Upper lobe of left lung (tissue), 6 donors: ENCODE measurements at places on chromosomes 2 and 18. TPM values are rescaled to one million over a fixed set of nuclear protein-coding genes. Genes with fewer than 3 reads are reported as not detected.

The NT5DC4 gene
- not detected for total RNA-seq

The CCDC150 gene
- total RNA-seq, result 3.3 TPM

DNA sequence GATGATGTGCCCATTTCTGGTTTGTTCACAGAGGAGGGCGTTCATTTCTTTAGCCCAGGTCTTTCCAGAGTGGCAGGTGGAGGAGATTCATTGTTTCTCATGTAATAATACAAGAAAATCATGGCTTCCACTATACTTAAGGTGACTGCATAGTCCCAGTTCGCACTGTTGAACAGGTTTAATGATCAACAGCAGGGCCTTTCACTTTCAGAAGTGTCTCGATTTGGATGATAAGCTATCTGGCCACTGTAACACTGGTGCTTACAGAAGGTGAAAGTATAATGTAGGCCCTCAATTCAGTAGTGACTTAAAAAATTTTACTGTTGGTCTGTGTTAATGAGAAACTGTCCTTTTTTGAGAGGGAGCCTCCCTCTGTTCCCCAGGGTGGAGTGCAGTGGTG is 1.4 kb downstream of the RMC1 start:
- peak overlapping the region; percentile 97 for H3K27ac ChIP-seq
- H3K4me1 ChIP-seq, result peaks cover 42% of the 10 kb centered on the region
- no peak for DNase-seq
- peaks cover 7% of the 10 kb centered on the region for H3K36me3 ChIP-seq

DNA sequence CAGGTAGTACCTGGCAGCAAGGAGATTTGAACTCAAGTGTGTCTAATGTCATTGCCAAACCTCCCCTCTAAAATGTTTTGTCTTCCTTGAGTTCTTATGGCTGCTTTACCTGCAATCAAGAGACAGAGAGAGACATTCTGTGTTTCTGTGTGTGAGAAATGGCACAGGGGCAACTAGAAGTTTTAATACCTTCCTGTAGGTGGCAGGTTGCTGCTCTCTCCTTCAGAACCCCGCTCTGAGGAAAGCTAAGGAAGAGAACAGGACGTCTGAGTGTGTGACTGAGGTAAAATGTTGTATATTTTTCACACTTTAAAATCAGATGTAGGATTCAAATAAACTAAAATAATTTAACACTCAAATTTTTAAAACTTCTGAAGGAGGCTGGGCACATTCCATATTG is 19.2 kb downstream of the DTNA start:
- no peaks in the 10 kb centered on the region for H3K27me3 ChIP-seq
- no peak overlapping the region for H3K4me3 ChIP-seq
- H3K4me1 ChIP-seq, result no peaks in the 10 kb centered on the region
- DNase-seq, result no peak

DNA sequence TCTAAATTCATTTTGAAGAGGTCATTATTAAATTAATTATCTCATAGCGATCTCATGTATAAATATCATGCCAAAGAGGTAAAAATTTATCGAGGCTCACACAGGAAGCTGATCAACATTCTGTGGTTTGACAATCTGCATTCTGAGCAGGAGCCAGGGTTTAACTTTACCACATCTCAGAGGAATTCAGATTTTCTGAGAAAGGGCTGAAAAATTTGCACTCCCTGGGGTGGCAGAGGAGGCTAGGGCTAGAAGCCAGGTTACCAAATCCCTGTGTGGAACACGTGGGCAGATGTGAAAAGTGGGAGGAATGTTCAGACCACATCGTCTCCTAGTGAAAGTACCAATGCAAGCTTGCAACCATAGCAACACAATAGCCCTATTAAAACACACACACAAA is 63.5 kb upstream of the CTLA4 start:
- peaks cover 4% of the 10 kb centered on the region for H3K4me1 ChIP-seq
- no peaks in the 10 kb centered on the region for H3K36me3 ChIP-seq
- DNase-seq, result no peak
- no peak overlapping the region for H3K4me3 ChIP-seq
- no peaks in the 10 kb centered on the region for H3K27me3 ChIP-seq
- H3K27ac ChIP-seq, result no peak overlapping the region

The TMEM178A gene
- 4.2 TPM for total RNA-seq

The AMER3 gene
- not detected for total RNA-seq

DNA sequence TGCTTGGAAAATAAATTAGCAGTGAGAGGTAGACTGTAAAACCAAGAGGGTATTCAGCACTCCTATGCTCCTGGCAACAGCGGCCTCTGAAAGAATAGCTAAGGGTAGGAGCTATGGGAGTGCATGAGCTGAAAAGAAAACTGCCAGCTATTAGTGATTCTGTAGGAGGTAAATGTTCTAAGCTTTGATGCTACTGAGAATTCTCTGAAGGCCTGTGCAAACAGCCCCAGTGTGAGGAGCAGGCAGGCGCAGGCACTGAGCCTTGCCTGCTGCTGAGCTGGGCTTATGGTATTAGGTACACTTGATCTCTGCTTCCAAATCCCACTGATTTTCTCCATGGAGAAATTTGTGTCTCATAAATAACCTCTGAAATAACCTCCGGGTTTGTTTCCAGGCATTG is 86.7 kb downstream of the NYAP2 start:
- H3K4me3 ChIP-seq, result no peak overlapping the region
- DNase-seq, result no peak
- no peaks in the 10 kb centered on the region for H3K4me1 ChIP-seq
- H3K27ac ChIP-seq, result no peak overlapping the region
- no peaks in the 10 kb centered on the region for H3K27me3 ChIP-seq
- H3K36me3 ChIP-seq, result no peaks in the 10 kb centered on the region

DNA sequence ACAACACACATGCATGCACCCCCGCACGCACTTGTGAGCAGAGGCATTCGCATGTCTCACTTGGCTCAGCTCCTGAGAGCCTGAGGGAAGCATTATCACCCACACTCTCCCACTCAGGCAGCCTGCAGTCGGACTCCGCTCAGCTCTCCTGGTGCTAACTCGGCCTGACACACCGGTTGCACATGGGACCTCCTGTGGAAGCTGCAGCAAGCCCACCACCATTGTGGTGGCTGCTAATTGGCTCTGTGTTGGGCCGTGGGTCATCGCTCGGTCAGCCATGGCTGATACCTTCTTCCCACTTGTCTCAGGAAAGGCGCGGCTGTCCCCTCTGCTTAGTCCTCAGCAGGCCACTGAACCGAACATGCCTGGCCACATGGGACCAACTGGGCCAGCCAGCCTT is 13.7 kb upstream of the TEX261 start:
- no peaks in the 10 kb centered on the region for H3K4me1 ChIP-seq
- DNase-seq, result no peak
- H3K36me3 ChIP-seq, result no peaks in the 10 kb centered on the region
- H3K27me3 ChIP-seq, result no peaks in the 10 kb centered on the region

- no peak for DNase-seq
- no peaks in the 10 kb centered on the region for H3K4me1 ChIP-seq
- H3K36me3 ChIP-seq, result no peaks in the 10 kb centered on the region
- H3K27ac ChIP-seq, result no peak overlapping the region
- H3K4me3 ChIP-seq, result no peak overlapping the region
Observed at GRCh38 chr2:190425221-190425866, 17.2 kb downstream of the MFSD6 start.

- no peak for DNase-seq
- H3K4me3 ChIP-seq, result no peak overlapping the region
- H3K27ac ChIP-seq, result no peak overlapping the region
- no peaks in the 10 kb centered on the region for H3K27me3 ChIP-seq
Observed at GRCh38 chr2:136363900-136364299, 246.0 kb upstream of the CXCR4 start.

DNA sequence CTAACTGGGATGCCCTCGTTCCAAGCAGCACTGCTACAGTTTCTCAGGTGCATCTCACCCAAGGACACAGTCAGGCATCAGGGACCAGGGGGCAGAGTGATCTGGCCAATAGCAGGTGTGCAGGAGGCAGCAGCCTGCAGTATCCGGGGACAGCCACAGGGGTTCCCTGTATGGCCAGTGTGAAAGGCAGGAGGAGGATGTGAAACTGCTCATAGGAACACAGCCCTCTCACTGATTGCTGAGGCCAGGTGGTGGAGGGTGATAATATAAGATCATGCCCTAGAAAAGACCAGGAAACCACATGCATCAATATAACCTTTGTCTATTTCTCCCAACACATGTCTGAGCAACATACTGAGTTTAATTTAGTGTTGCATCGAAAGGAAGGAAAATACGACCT is 112.7 kb upstream of the TACR1 start:
- no peak overlapping the region for H3K27ac ChIP-seq
- no peaks in the 10 kb centered on the region for H3K27me3 ChIP-seq
- H3K36me3 ChIP-seq, result no peaks in the 10 kb centered on the region
- H3K4me3 ChIP-seq, result no peak overlapping the region

The FIGN gene
- total RNA-seq, result 2.5 TPM

The STARD6 gene
- total RNA-seq, result not detected

The TMEM200C gene
- 0.20 TPM for total RNA-seq

DNA sequence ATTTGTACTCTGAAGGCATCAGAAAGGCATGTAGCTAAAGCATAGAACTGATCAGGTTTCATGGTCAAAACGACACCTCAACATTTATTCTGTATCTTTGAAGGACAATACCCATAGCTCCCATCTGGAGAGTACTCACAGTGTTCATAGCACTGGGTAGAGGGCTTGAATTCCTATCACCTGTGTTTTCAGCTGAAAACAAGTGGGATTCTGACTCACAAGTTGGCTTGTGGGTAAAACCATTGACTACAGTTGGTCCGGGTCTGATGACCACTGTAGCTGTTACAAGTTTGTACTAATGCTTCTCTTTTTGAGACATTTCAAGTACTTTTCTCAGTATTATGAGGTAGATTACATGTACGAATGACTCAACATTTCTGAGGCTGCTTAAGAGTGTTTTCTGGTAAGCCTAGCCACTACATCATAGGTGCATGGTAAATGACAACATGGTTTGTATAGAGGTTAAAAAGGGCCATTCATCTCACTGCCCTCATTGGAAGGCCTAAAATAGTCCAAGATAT is 68.6 kb upstream of the PELI1 start:
- no peaks in the 10 kb centered on the region for H3K27me3 ChIP-seq
- H3K36me3 ChIP-seq, result no peaks in the 10 kb centered on the region
- peak overlapping the region; percentile 78 for H3K27ac ChIP-seq

- H3K4me1 ChIP-seq, result no peaks in the 10 kb centered on the region
- H3K36me3 ChIP-seq, result peaks cover 15% of the 10 kb centered on the region
- H3K27ac ChIP-seq, result no peak overlapping the region
- H3K27me3 ChIP-seq, result no peaks in the 10 kb centered on the region
Observed at GRCh38 chr2:15427987-15428386, 133.1 kb downstream of the NBAS start.
